ENCODE measurements at places on chromosomes 2 and 18.

GRCh38 chr18:73476031-73476430 lies 608.2 kb upstream of the NETO1 start:
- DNase-seq: no peak

DNA sequence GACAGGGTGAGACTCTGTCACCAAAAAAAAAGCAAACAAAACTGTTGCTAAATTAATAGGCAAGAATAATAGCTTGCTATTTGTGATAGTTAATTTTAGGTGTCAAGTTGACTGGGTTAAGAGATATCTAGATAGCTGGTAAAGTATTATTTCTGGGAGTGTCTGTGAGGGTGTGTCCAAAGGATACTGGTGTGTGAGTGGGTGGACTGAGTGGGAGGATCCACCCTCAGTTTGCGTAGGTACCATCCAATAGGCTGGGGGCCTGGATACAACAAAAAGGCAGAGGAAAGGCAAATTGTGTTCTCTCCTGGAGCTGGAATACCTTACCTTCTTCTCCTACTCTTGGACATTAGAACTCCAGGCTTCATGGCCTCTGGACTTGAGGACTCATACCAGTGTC lies 15.0 kb downstream of the DUSP11 start:
- no peak for DNase-seq

DNA sequence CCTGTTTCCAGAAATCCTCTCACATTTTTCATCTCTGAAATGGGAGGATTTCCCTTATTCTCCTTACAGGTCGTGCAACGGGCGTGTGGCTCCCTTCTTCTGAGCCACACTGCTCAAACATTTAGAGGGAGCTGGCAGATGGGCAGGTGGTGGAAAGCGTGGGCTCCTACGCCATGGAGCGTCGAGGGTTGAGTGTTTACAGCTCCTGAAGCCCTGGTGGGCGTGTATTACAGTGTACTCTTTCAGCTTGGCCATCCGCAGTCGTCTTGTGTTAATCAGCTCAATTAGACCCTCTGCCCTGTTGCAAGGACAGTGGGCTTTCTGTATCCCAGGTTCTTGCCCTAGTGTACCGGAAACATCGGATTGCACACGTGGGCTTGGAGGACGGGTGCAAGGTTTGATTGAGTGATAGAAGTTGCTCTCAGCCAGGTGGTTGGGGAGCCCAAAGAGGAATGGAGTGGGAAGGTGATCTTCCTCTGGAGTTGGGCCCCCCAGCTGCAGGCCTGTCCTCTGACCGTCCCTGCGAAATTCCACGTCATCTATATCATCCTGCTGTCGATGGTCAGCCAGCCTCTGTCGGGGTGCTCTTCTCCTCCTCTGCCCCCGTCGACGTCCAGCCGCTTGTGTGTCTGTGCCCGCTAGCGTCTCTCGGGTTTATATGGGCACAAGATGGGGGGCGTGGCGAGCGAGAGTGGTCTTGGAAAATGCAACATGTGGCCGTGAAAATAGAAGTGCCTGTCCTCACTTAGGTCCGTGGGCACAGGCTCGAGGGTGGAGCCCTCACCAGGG lies 120.3 kb upstream of the DSEL start:
- no peak for DNase-seq

DNA sequence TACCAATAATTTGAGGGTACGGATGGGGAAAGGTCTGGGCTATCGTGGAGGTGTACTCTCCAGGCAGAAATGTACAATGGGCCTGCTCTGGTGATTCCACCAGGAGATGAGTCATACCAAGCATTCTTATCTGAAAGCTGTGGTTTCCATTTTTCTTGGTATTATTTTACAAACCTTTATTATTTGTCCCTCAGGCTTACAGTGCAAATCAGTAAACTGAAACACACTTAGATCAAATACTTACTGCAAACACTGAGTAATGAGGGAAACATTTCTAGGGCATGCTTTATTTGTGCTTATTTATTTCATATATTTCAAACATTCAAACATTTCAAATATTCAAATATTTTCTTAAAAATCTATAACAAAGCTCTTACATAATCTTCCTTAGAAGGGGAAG lies 319.8 kb downstream of the RND3 start:
- no peak for DNase-seq

GRCh38 chr2:174633623-174633930 lies 36.0 kb upstream of the WIPF1 start:
- no peak for DNase-seq

DNA sequence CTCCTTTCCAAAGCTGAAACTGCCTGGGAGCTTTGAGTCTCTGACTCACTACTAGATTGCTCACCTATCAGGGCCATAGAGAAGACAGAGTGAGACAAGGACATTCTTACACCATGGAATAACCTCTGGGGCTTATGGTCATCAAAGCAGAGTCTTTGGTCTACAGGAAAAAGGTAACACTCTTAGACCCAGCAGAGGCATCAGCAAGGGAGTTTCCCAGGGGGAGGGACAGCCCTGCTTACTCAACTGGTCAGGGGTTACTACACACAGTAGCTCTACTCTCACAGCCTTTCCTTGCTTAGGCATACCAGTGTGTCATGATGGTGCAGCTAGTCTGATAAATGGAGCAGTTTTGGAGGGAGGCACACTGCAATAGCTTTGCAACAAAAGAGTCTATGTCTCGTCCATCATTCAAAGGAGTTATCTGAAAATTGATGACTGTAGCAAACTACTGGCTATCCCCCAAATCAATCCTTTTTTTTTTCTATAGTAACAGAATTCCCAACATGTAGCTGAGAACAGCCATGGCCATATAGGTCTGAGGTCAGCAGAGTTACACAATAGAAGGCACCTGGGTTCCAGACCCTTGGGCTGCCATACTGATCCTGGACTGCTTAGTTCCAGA lies 22.4 kb upstream of the CD28 start:
- peak; percentile 38 for DNase-seq

DNA sequence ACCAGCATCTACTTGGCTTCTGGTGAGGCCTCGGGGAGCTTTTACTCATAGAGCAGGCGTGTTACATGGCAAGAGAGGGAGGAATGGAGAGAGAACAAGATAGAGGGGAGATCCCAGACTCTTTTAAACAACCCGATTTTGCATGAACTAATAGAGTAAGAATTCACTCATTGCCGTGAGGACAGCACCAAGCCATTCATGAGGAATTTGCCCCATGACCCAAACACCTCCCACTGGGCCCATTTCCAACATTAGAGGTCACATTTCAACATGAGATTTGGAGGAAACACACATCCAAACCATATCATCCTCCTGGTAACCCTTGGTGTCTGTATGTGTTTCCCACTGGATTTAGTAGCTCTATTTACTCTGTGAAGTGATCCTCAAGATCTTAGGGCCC lies 249.9 kb upstream of the SP5 start:
- DNase-seq: peak; percentile 32

- DNase-seq: no peak
Observed at GRCh38 chr18:67117804-67118203, 398.7 kb downstream of the DSEL start.

DNA sequence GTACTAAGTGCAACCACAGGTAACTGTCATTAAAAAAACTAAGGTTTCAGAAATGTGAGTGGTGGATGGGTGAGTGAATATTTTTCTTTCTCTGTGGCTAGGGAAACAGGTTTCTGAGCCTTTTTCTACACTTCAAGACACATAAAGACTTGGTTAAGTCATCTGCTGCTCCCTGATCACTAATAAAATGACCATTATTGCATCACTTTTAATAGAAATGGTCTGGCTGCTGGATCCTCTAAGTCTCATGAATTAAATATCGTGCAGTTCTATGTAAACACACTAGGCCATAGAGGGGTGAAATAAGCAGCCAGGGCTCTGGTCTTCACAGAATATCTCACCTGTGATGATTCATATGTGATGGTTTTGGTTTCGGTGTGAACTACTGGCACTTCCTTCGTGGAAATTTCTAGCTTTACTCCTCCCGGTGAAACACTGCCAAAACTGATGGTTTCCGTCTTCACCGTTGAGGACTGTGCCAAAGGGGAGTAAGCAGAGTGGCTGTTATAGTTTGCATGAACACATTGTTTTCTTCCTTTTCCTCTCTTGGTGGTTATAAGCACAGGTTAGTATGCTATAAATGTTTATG lies 100.4 kb upstream of the ZBTB14 start:
- DNase-seq: no peak

GRCh38 chr2:64568836-64569235 lies 44.7 kb downstream of the AFTPH start:
- no peak for DNase-seq

DNA sequence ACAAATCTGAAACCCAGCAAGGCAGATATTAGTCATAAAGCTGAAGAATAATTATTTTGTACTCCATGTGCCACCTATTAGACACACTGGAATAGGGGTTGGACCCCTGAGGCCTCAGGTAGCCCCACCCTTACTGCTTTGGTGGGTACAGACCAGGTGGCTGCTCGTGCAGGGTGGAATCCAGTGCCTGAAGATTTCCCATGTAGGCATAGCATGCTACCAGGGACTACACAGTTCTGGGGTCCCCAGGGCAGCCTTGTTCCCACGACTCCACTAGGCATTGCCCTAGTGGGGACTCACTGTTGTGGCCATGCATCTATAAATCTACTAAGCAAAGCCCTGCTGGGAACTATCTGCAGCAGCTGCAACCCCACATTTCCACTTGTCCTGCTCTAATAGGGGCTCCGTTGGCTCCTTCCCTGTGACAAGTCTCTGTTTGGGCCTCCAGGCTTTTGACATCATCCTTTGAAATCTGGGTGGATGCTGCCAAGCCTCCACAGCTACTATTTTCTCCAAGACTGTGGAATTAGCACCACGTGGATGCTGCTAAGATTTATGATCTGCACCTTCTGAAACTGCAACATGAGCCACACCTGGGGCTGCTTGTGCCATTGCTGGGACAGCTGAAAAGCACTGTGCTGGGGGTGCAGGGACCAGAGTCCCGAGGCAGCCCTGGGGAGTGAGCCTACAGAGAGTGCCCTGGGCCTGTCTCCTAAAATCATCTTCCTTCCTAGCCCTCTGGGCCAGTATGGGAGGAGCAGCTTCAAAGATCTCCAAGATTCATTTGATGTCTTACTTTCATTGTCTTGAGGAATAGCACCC lies 303.8 kb downstream of the FSIP2 start:
- no peak for DNase-seq

GRCh38 chr18:69596345-69596744 lies 195.7 kb downstream of the DOK6 start:
- no peak for DNase-seq

DNA sequence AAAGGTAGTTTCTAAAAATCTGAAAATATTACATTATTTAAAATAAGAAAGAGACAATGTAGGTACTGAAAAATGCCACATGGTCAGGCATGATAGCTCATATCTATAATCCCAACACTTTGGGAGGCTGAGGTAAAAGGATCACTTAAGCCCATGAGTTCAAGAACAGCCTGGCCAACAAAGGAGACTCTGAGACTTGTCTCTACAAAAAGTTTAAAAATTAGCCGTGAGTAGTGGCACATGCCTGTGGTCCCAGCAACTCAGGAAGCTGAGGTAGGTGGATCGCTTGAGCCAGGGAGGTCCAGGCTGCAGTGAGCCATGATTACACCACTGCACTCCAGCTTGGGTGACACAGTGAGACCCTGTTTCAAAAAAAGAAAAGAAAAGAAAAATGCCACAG lies 21.8 kb downstream of the ATAD2B start:
- no peak for DNase-seq

GRCh38 chr2:30932870-30933269 lies 125.6 kb upstream of the CAPN13 start:
- DNase-seq: no peak

DNA sequence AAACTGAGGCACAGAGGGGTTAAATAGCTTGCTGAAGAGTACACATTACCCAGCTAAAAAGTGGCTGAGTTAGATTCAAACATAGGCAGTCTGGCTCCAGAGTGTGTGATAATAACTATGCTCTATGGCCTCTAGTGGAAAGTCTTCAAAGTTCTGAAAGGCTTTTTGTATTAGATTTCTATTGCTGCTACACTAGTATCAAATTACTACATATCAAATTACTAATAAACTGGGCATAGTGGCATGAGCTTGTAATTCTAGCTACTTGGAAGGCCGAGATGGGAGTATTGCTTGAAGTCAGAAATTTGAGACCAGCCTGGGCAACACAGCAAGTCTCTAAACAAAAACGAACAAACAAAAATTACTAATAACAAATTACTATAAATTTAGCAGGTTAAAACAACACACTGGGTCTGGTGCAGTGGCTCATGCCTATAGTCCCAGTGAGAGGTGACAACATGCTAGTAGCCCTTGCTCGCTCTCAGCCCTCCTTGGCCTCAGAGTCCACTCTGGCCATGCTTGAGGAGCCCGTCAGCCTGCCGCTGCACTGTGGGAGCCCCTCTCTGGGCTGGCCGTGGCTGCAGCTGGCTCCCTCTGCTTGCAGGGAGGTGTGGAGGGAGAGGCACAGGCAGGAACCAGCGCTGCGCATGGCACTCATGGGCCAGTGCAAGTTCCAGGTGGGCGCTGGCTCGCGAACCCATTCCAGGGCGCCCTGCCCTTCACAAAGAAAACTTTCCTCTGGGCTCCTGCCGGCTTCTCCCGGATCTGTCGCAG lies 38.2 kb upstream of the TWSG1 start:
- DNase-seq: no peak

DNA sequence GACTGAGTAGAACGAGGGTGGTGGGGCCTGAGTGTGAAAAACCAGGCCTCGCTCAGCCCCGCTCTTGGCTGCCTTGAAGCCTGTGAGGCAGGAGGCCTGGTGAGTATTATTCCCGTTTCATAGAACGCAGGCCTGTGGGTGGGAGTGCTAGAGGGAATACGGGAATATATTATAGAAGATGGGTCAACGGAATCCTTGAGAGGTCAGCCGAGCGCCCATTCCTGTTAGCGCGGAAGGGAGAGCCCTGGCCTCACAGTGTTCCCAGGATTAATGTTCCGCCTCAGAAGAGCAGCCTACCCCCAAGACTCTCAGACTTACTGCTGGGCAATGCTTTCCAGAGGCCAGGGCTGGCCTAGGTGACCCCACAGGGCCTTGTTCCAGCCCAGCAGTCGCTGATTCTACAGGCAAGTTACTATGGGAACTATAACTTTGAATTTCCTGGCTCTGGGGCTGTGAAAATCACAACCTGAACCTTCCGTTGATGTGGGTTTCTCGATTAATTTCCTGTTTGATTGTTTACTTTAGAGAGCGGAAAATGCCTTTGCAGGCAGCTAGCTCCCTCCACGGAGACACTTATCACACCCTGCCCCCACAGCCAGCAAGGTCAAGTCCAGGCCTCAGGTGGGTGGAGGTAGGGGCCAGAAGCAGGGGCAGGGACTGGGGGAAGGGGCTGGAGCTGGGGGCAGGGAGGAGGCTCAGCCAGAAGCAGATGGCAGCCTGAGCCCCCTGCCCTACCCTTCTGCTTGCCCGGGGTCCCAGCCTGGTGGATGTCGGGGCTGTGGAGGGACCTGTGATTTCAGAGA lies 108.3 kb downstream of the SMAD7 start:
- no peak for DNase-seq

- no peak for DNase-seq
Observed at GRCh38 chr2:226891780-226892590, 56.1 kb downstream of the RHBDD1 start.

GRCh38 chr2:28952836-28953211 lies 28.3 kb upstream of the TOGARAM2 start:
- no peak for DNase-seq

All from right lobe of liver (tissue), 6 donors.